Effector memory CD8-positive, alpha-beta T cell (primary cell): ENCODE measurements at places on chromosomes 5 and 9.

GRCh38 chr5:35852084-35852734 is 4.5 kb upstream of the IL7R start:
- DNase-seq, result peak; percentile 14

DNA sequence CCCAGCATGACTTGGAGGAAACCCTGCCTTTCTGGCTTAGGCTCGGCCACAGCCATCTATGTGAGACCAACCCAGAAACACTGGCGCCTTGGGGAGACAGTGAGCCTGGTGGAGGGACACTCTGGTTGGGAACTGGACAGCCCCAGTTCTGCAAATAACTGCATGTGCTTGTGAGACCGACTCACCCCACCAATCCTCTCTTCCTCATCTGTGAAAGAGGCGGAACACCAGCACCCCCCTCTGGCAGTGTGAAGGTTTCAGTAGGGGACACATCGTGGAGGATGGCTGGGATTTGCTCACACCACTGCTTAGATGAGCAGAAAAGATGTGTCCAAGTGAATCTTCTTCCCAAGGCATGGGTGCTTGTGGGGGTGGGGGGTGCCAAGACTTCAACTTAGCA is 43.4 kb upstream of the N4BP3 start:
- peak; percentile 6 for DNase-seq

- no peak for DNase-seq
Measured at GRCh38 chr5:181170996-181171395, 23.6 kb downstream of the OR2V2 start.

DNA sequence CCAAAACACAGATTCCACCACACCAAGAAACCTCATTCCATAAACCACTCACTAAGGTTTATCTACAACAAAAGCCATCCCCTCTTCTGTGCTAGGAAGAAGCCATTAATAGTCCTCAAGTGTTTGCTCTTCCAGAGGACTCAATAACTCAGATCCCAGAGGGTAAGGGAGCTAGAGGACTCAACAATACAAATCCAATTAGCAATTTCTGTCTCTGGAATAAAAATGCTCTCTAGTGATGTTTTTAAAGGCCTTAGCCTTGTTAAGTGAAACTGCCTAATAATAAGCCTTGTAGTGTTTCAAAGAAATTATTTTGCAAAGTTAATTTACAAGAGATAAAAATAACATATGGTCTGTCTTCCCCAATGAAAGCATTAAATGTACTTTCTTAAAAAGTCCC is 942.4 kb downstream of the CDH12 start:
- DNase-seq, result no peak

GRCh38 chr9:34185778-34186551 is 7.1 kb downstream of the UBAP1 start:
- peak; percentile 10 for DNase-seq

DNA sequence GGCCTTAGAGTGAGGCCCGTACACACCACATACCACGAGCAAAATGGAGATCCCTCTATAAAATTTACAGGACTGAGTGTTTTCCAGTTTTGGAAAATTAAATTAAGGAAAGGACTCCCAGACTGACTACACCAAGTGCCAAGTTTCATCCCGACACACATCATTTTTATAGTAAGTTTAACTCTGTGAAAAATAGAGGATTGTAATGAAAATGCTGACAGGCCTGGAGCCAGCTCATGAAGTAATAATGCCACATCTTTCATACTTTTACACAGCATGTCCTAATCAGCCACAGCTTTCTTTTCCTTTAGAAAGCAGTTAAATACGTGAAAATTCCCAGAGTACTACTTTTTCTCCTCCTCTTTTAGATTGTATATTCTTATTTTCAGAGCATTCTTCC is 169.2 kb downstream of the SAXO1 start:
- no peak for DNase-seq

DNA sequence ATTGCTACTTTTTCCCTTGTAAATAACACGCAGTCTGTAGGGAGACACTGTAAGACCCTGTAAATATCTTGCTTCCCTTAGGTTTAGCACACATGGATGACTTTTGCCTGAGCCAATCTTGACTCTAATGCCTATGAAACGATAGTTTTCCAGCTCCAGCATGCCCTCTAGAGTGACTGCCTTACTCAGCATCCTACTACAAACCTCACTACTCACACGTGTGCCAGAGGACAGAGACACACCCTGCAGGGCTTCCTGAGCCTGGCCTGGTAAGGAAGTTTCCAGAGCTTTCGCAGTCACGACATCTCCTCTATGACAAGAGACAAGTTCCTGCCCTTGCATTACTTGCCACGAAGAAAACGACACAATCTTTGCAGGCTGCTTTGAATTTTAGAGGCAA is 138.1 kb downstream of the ATPSCKMT start:
- DNase-seq, result no peak

DNA sequence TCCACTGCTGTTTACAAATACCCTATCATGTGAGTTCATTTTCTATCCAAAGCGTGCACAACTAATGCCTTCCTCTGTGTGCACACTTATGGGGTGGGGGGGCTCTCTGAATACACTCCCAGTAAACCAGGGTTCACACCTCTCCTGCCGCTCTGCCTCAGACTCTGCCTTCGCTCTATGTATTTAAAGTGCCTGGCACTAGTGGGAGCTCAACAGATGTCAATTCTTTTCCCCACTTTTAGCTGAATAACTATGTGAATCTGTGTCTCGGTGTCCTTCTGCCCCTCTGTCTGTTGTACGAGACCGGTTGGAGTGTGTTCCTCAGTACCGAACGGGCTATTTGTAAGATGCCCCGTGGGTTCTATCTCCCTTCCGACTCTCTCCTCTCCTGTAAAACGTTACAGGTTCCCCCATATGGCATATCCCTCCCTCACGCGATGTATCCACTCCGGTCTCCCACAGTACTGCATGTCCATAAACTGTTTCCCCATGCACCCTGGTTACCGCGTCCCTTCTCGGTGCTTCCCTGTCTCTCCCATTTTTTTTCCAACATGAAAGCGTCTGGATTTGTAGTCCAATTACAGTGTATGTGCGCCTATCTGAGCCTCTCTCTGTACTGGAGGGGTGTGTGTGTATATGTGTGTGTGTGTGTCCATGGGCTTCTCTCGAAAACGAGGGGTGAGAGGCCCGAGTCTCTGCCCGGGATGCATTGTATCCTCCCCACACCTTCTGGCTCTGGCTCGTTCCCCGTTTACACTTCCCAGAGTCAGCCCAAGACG is 1.6 kb downstream of the ELL2 start:
- no peak for DNase-seq

- no peak for DNase-seq
Measured at GRCh38 chr9:90616806-90617205, 25.8 kb downstream of the DIRAS2 start.

DNA sequence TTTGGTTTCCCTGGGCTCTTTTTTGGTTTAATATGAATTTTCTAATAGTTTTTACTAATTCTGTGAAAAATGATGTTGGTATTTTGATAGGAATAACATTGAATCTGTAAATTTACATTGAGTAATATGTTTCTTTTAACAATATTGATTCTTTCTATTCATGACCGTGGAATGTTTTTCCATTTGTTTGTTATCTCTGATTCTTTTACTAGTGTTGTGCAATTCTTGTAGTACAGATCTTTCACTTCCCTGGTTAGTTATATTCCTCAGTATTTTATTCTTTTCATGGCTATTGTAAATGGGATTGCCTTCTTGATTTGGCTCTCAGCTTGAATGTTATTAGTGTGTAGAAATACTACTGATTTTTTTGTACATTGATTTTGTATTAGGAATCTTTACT is 137.9 kb downstream of the PRR16 start:
- DNase-seq, result no peak

DNA sequence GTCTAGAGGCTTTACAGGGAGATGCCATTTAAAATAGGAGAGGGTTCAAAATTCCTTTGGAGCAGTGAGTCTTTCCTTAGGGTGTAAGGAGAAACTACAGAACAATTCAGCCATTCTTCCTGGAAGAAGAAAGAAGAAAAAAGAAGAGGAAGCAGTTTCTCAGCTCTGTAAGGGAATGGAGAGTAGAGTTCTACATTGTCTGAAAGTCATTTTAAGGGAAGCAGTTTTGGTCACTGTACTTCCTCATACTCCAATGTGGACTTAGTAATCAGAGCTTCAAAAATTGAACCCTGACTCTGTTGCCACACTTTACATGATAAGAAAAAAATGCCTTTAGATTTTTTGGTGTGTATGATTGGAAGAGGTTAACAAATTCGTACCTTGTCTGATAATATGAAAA is 122.4 kb downstream of the LRRC70 start:
- no peak for DNase-seq

DNA sequence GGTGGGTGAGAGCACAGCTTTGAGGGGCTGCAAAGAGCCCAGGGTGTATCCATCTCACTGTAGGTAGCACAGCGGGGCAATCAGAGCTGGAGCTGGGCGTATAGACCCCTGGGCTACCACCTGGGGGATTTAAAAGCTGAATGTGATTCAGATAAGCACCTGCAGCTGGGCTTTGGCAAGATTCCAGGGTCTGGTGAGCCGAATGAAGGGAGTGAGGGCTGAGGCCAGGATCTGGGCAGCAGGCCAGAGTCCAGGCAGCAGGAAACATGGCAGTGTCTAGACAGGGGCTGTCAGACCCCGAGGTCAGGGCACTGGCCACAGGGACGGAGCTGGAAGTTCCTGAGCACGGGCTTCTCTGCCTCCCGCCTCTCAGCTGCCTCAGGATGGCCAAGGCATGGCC is 8.7 kb downstream of the ASS1 start:
- DNase-seq, result no peak

- DNase-seq, result no peak
Measured at GRCh38 chr5:132714456-132715307, 22.7 kb downstream of the KIF3A start.

- DNase-seq, result no peak
Measured at GRCh38 chr9:10026443-10026984, 586.3 kb downstream of the PTPRD start.

DNA sequence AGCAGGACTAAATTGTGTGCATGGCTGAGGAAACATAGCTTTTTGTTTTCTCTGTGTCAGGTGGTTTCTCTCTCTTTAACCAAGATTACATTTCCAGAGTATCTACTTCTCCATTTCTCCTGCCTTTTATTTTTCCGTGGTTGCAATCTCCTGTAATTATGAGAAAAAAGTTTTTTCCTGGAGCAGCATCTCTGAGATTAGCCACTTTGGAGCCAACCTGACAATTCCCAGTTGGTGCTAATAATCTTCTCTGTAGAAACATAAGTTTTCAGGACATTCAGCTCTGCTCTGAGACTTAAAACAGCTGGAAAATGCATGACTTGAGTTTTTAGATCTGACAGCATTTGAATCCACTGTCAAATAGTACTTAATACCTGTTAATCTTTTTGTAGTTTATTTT is 67.1 kb upstream of the GAS1 start:
- no peak for DNase-seq

DNA sequence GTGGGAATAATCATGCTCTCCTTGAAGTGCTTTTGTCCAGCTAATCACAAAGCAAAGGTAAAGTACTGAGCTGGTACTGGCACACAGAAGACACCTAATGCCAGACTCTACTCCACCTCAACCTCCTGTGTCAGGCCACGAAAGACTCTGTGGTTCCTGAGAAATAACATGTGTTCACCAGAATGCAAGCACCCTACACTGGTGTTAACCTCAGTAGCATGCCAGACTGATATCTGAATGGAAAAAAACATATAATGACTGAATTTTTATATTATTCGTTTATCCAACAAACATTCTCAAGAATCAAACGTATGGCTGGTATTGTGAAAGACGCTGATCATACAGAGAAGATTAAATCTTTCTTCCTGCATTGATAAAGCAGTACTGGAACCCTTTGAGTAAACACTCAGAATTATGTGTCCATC is 97.1 kb upstream of the IFNE start:
- peak; percentile 49 for DNase-seq

DNA sequence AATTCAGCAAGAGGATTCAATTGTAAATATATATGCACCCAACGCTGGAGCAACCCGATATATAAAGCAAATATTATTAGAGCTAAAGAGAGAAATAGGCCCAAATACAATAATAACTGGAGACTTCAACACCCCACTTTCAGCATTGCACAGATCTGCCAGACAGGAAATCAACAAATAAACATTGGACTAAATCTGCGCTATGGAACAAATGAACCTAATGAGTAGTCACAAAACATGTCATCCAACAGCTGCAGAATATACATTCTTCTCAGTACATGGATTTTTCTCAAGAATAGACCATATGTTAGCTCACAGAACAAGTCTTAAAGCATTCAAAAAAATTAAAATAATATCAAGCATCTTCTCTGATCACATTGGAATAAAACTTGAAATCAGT is 86.1 kb upstream of the SLC1A1 start:
- no peak for DNase-seq

DNA sequence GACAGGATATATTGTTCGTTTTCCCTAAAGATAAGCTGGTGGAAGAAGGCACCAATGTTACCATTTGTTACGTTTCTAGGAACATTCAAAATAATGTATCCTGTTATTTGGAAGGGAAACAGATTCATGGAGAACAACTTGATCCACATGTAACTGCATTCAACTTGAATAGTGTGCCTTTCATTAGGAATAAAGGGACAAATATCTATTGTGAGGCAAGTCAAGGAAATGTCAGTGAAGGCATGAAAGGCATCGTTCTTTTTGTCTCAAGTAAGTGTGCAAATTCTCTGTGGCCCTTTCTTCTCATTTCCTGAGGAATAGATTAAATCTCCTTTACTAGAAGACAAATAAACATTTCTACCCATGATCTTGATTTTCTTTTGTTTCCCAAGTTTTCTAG is 38.0 kb downstream of the OSMR start:
- DNase-seq, result no peak

DNA sequence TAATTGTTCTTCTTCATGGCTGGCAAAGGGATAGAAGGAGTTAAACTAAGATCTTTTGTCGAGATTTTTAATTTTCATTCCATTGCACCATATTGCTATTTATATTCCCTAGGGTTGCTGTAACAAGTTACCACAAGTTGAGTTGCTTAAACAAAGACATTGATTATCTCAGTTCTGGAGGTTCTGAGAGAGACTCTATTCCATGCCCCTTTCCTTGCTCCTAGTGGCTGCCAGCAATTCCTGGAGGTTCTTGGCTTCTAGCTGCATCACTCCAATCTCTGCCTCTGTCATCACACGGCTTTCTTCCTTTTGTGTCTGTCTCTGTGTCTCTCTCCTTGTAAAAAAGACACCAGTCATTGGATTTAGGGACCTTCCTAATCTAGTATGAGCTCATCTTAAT is 136.6 kb upstream of the DAB2 start:
- no peak for DNase-seq

- DNase-seq, result no peak
Measured at GRCh38 chr9:136190656-136191055, 14.3 kb downstream of the LHX3 start.

DNA sequence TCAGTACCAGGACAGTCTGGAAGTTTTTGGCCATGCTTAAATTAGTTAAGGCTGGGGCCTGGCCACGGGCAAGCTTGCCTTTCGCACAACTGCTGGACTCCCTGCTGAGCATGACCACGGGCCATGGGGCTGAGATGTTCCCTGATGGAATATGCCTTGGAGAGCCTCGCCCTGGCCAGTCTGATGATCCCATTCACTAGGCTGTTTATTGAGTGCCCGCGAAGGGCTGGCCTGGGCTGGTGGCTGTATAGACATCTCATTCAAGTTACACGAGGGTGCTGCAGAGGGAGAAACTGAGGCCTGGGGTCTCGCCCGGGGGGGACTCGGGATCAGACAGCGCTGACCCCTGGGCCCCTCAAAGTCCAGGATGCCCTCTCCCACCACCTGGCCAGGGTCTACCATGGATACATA is 7.8 kb upstream of the RXRA start:
- DNase-seq, result no peak

GRCh38 chr5:103621548-103621930 is 59.0 kb upstream of the NUDT12 start:
- DNase-seq, result no peak

- no peak for DNase-seq
Measured at GRCh38 chr5:18299166-18299565, 664.9 kb downstream of the TAF11L14 start.

GRCh38 chr5:81313686-81314085 is 12.3 kb downstream of the ZCCHC9 start:
- DNase-seq, result no peak
